ENCODE measurements at places on chromosomes 6 and 20.
A peak's percentile ranks its signal among the peaks of the same experiment; 100 is the strongest.

GRCh38 chr6:12967686-12968085 is 251.1 kb downstream of the PHACTR1 start:
- DNase-seq, result no peak

GRCh38 chr20:52552181-52552872 is 360.7 kb upstream of the ZFP64 start:
- DNase-seq, result no peak

- no peak for DNase-seq
Measured at GRCh38 chr20:33010674-33011449, 3.4 kb downstream of the BPIFB2 start.

DNA sequence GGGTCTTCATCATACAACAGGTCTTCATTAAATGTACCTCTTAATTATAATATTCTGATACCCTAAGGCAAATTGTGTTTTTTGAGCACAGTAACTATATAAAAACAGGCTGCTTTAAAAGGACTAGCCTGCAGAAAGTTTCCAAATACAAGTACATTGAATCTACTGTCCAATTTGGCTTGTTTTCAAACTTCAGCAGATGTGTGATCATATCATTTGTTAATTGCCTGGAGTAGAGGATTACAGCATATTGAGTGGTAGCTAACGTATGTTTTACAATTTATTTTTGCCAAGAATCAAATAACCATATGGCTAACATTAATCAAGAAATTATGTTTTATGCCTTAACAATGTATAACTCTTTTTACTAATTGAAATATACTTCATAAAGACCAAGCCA is 12.6 kb downstream of the TINAG start:
- peak; percentile 38 for DNase-seq

DNA sequence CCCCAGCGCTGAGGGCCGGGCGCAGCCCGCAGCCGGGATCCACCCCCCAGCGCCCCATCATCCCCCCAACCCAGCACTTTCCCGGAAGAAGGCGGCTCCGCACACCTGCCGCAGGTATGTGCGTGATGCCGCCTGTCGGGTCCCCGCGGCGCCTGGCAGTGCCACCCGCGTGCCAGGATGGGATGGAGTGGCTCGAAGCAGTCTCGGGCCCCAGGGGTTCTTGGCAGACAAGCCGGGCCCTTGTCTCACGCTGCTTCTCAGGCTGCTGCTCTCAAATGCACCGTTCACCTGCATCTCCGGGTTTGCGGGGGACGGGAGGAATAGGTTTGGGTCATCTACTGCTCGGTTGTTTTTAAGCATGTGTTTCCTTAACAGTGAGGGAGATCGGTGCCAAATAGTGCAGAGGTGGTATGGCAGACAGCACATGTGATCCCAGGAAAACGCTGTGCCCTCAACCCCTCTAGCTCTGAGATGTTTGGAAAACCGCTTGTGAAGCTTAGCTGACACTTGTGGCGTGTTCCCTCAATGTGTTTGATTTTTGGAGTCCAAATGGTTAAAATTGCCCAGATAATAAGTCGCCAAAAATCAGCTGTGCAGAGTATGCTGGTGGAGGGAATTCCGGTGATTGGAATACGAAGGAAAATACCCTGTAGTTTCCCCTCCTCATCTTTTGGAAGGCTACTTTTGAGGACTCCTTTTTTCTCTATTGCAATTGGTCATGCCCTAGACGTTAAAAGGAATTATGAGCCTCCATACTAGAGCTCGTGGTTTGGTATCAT is 926 bp downstream of the MYLIP start:
- peak; percentile 26 for DNase-seq

GRCh38 chr6:148392671-148393070 is 50.0 kb downstream of the SASH1 start:
- no peak for DNase-seq

DNA sequence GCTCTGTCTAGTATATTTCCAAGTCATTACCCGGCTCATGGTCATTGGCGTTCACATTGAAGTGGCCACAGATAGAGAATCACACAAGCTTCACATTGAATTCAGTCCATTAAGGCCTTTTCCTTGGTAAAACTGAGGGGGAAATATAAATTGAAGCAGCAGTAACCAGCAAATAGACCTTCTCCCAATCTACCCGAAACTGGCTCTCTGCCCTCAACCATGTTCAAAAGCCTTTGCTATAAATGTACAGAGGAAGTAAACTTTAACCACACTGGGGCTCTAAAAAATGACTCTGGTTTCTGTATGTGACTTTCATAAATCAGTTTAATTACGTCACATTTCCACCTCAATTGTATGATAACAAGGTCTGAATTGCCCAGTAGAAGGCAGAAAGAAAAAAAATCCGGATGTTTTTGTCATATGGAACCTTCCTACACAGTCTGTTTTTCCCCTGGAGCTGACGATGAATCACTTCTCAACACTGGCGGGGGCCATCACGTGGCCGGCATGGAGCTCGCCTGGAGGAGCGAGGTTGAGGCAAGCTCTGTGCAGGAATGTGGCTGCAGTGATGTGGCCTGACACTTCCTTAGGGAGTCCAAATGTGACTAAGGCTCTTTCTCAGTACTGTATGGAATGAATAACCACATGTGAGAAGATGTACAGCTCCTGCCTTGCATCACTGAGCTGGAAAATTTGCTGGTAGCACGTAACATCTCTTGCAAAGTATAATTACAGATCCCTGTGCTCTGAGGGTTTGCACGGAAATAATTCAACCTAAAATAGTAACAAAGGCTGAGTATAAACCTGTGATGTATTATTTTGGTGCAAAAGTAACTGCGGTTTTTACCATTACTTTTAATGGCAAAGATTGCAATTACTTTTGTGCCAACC is 58.6 kb upstream of the SNX9 start:
- DNase-seq, result no peak

DNA sequence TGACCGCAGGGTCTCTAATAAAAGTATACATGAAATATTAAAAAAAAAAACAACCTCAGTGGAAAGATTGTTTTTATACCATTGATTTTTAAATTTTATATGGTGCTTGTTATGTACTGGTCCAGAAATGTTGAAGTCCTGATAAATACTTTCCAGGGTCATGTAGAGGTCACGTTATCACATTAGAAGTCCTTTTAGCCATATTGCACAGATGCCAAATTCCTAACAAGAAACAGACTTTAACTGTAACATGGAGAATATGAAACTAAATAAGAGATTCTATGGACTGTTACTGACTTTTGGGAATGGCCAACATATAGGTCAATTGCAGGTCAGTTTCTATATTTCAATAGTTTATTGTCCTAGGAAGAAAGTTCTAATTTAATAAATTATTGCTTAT is 89.0 kb downstream of the ADGRB3 start:
- no peak for DNase-seq

DNA sequence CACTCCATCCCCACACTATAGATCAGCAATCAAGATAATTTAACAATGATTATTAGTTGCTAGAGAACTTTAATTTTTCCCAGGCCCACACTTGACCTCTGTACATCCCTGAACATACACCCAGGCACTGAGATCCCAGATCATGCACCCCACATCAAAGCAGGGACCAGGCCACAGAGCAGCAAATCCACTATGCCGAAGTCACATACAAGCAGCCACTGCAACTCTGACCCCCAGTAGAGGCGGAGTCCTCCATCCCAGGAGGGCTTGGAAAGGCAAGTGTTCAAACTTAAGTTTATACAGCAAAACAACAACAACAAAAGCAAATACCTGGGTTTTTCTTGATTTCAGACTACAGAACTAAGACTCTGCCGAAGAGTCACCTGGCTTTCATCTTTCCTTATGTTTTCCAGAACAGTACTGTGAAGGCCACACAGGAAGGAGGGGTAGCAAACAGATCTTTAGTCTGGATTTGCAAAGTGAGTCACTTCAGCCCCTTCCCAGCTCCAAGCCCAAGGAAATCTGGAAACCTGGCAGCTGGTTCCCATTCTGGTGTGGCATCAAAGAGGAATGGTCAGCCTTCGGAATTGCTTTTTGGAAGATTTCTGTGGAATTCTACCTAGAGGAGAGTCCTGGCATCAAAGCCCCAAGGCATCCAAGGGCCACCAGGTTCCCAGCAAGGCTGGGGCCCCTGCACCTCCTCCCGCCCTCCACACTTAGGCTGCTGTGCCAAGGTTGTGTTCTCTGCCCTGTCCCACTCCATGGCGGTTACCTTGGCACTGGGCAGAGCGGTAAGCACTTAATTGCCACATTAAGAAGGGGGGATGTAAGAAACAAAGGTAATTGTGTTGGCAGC is 7.3 kb downstream of the JAG1 start:
- no peak for DNase-seq

GRCh38 chr6:79240509-79240908 is 6.0 kb upstream of the HMGN3 start:
- DNase-seq, result no peak

GRCh38 chr6:48978016-48978415 is 485.0 kb downstream of the MMUT start:
- no peak for DNase-seq

- DNase-seq, result no peak
Measured at GRCh38 chr20:53660078-53660909, 66.7 kb upstream of the ZNF217 start.

- DNase-seq, result no peak
Measured at GRCh38 chr6:162889303-162889702, 161.5 kb downstream of the PACRG start.

DNA sequence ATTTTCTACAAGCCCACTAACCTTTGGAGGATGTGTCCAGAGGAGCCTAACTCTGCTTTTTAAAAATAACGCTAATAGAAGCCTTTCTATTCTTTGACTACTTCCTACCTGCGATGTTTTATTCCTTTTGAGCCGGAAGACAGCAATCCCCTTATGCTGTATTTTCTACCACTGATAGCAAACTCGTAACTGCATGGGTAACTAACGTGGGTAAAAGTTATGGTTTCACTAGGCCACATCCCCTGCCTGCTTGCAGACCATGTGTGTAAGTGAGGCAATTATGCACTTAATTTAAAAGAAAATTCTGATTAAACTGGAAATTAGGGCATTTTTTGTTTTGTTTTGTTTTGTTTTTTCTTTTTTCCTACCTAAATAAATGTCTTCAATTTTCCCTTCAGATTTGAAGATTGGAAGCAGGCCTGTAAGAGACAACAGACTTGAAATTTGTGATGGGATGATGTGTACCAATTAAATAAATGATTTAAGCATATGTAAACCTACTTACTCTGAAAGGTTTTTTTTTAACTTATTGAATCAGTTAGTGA is 931 bp downstream of the UFL1 start:
- DNase-seq, result peak; percentile 59

DNA sequence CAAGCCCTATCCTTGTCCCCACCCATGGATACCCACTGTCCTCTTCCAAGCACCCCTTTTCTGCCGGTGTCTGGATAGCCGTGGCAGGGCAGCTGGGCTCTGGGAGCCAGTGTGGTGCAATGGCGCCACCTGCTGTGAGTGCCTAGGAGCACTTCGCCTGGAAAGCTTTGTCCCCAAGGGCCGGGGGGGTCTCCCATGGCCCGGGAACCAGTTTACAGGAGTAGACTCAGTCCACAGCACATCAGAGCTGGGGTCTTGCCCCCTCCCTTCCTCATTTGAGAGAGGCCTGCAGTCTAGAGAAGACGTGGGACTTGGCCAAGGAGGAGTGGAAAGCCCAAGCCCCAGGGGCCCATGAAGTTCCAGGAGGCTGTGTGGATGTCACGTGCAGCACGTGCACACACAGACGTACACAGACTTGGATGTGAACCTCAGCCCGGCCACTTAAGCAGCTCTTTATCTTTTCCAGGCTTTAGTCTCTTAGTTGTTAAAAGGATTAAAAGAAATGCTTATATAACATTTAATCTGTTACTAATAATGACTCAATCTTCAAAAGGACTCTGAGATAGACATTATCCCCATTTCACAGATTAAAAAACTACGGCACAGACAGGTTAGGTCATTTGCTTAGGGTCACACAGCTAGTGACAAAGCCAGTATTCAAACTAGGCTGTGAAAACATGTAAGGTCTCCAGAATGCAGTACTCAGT is 40.9 kb upstream of the CDH22 start:
- peak; percentile 89 for DNase-seq

DNA sequence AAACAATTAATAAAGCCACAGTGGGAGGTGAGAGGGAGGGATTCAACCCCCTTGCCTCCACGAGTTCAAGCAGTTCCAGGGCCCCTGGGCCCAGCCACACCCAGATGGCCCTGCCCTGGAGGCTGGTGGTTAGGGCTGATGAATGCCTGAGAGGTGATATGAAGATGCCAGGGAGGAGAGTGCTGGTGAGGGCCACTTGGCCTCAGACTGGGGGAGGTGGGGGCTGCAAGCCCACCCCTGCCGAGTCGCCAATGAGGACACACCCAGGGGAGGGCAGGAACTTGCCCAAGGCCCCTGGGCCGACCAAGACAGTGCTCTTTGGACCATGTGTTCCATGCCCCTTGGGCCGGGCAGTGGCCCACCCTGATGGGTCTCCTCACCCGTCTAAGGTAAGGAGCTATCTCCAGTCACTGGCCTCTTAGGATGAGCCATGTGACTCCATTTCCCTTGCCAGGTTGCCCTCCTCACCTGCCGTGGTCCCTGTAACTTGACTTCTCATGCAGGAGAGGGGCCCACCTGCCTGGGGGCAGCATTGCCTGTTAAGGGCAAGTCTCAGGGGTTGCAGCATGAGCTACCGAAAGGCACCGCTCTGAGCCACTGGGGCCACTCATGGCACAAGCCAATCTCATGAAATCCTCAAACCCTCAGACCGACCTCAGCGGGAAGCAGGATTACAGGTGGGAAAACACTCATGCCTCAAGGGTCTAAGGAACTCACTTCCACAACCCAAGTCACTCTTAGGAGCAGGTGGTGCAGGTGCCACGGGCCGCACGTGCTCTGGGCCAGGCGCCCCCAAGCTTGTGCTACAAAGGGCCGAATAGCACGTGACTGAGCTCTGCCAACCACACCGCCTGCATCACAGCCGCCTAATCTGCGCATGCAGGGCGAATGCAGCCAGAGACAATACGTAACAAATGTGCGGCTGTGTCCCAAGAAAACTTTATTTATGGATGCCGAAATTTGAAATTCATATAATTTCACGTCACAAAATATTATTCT is 147.4 kb upstream of the MLN start:
- no peak for DNase-seq

DNA sequence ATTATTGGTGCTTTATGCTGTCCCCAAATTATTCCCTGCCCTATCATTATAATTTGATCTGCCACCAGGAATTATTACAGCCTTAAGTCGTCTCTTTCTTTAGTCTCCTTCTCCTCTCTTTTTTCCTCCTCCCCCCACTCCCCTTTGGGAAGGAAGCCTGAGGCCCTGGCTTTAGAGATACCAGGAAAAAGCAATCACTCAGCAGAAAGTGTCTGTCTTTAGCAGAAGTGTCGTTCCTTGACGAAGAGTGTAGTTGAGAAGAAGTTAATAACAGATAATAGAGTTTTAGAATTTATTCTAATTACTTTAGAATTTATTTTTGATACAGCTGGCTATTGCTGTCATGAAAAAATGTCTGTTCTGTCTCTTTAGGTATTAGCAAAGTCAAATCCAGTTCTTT is 16.5 kb downstream of the LIN28B start:
- no peak for DNase-seq

DNA sequence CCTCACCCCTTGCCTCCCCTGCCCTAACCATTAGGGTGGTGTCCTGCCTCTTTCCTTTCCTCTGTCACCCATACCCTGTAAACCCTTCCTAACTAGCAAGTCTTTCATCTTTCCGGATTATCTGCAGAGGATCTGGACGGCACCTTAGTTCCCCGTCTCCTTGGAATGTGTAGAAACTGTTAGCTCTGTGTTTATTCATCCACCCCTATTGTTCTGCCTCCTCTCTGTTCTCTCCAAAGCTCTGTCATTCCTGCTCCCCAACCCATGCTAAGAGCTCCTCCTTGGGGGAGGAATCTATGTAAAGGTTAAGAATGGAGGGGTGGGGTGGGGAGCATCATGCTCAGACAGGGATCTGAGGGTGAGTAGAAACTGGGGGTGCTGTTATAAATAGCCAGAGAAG is 39.4 kb upstream of the KCNK5 start:
- no peak for DNase-seq

- no peak for DNase-seq
Measured at GRCh38 chr20:21190869-21191268, 65.0 kb downstream of the KIZ start.
